Transverse colon (tissue), 4 donors: ENCODE measurements at places on chromosomes 11 and 22. TPM values are rescaled to one million over a fixed set of nuclear protein-coding genes. Genes with fewer than 3 reads are reported as not detected.
A peak's percentile ranks its signal among the peaks of the same experiment; 100 is the strongest.

Gene ZBED5
- total RNA-seq = 38.4 TPM

DNA sequence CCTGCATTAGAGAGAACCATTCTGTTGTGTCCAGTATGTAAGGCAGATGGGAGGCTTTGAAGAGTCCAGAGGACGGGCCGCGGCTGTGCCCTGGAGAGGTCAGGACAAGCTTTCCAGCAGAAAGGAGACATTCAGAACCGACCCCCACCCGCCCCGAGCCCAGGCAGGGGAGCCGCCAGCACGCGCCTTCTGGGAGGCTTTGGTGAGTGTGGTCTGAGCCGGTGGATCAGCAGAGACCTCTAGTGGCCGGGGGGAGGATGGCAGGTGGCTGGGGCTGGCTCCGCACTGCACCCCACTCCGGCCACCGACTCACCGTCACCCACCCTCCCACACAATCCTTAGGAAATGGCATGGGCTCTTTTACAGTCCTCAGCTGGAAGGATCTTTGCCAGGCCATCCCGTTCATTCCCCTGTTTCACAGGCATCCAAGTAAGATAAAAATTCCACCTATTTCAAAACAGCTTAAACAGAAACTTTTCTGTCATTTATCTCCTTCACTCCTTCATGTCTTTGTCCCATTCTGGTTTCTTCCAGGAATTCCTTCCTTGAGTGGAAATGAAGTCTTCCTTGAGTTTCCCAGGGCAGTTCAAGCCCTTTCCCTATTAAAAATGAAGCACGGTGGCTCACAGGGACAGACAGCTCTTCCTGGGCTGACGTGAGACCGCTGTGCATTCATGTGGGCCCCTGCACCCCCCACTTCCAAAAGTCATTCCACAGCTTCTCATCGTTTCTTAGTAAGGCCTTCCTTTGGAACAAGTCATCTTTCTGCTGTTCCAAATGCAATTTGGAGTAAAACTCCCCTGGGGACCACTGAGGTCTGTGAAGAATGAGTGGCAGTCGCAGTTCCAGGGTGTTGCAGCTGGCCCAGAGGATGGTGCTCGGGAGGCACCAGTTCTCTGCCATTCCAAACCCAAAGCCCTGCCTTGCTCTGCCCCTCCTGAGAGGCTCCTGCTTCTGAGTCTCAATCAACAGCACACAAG lies 91.0 kb downstream of the FEZ1 start:
- DNase-seq = peak; percentile 63

Gene MS4A15
- total RNA-seq = not detected

Gene SCN2B
- total RNA-seq = 0.37 TPM

Gene CCDC134
- not detected for total RNA-seq

DNA sequence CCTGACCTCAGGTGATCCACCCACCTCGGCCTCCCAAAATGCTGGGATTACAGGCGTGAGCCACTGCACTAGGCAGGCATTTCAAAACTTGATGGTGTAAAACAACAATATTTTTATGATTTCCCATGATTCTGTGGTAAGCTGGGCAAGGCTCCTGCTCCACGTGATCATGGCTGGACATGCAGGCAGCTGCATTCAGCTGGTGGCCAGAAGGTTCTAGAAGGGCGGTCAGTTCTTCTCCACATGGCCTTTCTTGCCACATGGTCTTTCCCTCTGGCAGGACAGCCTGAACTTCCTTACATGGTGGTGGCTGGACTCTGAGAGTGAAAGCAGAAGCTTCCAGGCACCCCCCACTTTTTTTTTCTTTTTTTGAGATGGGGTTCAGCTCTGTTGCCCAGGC lies 9.9 kb upstream of the RASD2 start:
- DNase-seq = no peak

Gene KBTBD3
- total RNA-seq = 8.1 TPM

- DNase-seq = no peak
These were observed 647.2 kb upstream of the ANO5 start for GRCh38 chr11:21545699-21546098.

- DNase-seq = no peak
These were observed 375.7 kb upstream of the KIRREL3 start for GRCh38 chr11:127376301-127376700.

Gene BTBD18
- total RNA-seq = not detected

DNA sequence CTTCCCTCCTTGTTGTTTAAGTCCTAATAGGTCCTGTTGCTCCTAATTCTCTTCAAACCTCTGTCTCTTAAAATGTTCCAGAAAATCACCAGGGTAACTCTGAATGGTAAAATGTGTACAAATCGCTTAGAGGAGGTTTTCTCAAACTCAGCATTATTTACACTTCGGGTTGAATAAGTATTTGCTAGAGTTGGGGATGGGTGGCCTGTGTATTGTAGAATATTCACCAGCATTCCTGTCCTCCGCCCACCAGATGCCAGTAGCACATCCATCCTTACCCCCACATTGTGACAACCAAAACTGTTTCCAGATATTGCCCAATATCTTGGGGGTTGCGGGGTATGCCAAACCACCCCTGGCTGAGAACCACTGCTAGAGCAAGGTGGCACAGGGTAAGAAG lies 64.4 kb upstream of the DDI1 start:
- DNase-seq = no peak

DNA sequence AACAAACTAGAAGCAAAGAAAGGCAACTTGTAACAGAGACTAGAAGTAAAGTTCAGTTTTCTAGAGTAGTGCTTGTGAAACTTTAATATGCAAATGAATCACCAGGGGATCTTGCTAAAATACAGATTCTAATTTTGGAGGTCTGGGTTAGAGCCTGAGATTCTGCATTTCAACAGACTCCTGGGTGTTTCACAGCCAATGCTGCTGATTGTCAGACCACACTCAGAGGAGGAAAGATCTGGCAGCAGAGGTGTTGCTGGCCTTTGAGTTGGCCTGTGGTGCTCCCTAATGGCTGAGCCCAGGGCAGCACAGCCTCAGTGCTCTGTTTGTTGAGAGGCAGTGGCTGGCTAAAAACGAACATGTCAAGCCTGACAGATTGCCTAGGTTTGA lies 5.4 kb downstream of the CRY2 start:
- no peak for DNase-seq

GRCh38 chr22:43183496-43184277 lies 3.2 kb downstream of the TTLL12 start:
- DNase-seq = no peak

DNA sequence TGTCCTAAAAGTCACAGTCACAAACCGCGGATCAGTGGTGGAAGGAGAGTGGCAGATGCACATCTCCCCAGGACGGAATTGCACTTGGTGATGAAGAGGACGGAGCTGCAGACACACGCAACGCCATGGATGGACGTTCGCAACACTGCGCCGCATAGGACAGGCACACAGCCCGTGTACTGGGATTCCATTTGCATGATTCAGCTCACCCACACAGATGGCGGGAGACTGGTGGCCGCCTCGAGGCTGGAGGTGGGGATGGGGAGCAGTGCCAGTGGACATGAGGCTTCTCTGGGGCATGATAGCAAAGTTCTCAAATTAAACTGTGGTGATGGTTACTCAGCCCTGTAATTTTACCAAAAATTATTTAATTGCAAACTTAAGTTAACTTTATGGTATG lies 37.4 kb downstream of the DUSP8 start:
- no peak for DNase-seq

DNA sequence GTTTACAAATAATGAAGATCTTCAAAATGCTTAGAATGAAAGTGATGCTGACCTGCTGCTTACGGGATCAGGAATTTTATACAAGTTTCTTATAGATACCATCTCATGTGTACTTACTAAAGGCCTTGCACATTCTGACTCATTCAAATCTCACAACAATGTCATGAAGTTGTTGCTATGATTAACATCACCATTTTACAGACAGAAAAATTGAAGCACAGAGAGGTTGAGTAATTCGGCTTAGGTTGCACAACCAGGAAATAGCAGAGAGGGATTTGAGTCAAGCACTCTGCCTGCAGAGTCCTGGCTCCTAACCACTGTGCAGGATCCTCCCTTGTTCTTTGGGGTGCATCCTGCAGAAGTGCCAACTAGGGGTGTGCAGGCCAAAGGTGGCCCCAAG lies 471.9 kb downstream of the MIAT start:
- no peak for DNase-seq

DNA sequence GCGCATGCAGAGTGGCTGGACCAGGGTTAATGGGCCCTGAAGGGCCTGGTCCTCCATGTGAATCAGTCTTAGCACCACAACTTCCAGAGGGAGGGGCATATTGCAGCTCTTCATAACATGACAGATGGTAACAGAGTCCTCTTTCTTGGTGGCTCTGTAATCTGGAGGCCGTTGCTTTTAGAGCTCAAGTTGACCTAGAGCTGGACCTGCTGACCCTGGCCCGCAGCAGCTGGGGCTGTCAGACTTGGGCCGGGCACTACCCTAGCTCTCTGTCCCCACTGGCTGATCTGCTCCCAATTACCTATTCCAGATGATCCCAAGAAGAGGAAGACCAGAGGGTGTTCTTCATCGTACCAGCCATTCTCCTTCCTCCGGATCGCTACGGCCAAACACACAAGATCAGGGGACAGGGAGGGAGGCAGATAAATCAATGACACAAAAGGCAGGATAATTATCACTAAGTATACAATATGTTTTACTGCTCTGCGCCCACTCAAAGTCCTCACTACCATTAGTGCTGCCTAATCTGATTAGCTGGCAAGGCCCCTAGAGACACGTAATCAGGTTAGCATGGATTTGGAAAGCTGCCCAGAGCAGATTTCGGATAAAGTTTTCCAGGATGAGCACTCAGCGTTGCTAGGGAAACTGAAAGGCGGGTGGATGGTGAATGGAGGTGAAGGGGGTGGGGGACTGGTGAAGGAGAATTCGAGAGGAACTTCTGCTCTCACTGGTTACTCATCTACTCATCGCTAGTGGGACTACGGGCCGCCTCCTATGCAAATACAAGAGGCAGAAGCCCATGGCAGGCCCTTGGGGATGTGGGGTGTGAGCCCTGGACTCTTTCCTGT lies 64.5 kb upstream of the PHOX2A start:
- no peak for DNase-seq

DNA sequence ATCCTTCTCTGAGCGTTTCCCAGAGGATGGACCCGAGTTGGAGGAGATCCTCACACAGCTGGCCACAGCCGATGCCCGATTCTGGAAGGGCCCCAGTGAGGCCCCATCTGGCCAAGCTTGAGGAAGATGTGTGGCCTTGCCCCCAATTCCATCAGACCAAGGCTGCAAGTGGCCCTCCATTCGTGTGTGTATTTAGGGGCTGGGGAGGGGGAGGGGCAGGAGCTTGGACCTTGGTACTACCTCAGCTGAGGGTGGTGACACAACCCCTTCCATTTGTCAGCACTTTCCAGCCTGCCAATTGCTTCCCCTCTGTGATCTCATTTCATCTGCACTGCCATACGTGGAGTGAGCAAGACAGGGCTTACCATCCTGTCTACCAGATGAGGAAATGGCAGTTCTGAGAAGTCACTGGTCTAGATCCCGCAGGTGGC lies 1.3 kb upstream of the BBS1 start:
- DNase-seq = no peak

Gene OR51B2
- not detected for total RNA-seq

Gene KRTAP5-2
- total RNA-seq = not detected

DNA sequence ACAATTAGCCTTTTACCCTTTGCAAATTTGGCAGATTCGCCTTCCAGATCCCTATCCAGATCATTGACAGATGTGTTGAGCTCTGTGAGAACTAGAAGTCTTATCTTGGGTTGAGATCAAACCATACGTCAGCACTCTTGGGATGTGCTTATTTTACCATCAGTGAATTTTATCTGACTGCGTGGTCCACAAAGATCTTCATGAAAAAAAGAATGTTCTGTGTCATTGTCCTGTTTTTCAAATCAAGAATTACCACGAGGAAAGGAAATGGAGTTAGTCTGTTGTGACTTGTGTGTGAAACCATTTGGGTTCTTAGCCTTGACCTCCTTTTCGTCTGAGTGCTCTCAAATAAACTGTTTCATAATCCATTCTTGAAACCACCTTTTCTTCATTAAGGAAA lies 86.2 kb upstream of the SORL1-AS1 start:
- DNase-seq = no peak

- DNase-seq = no peak
These were observed 1114.1 kb downstream of the BRD1 start for GRCh38 chr22:48713272-48714205.

DNA sequence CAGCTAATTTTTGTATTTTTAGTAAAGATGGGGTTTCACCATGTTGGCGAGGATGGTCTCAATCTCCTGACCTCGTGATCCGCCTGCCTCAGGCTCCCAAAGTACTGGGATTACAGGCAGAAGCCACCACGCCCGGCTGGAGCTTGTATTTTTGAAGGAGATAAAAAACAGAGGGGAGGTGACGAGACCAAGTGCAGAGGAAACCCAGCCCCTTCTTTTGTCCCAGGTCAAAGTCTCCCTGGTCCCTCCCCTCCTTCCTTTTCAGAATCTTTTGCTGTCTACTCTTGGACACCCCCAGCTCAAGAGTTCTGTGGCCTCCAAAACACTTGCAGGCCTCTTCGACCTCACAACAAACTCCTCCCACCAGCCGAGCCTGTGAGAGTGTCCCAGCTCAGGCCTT lies 12.2 kb upstream of the TMEM184B start:
- DNase-seq = no peak

Gene KCNK4
- total RNA-seq = 0.27 TPM

GRCh38 chr11:33182246-33182878 lies 21.1 kb upstream of the CSTF3 start:
- peak; percentile 34 for DNase-seq

- DNase-seq = no peak
These were observed 18.0 kb downstream of the PARVA start for GRCh38 chr11:12395333-12395732.

Gene CD151
- total RNA-seq = 487 TPM

GRCh38 chr22:22692707-22693530 lies 48.5 kb downstream of the GGTLC2 start:
- DNase-seq = peak; percentile 84

Gene APLP2
- total RNA-seq = 353 TPM

- DNase-seq = no peak
These were observed 20.3 kb upstream of the MICAL3 start for GRCh38 chr22:18044548-18045271.

Gene ASRGL1
- 32.8 TPM for total RNA-seq
